Stimulated activated CD8-positive, alpha-beta memory T cell treated with anti-CD3 and anti-CD28 coated beads, Interleukin-4, amount 100 ng/mL, for 1 hour (primary cell): ENCODE measurements at places on chromosomes 12 and 14.

- DNase-seq = no peak
Measured at GRCh38 chr12:76441016-76441415, 92.8 kb upstream of the BBS10 start.

DNA sequence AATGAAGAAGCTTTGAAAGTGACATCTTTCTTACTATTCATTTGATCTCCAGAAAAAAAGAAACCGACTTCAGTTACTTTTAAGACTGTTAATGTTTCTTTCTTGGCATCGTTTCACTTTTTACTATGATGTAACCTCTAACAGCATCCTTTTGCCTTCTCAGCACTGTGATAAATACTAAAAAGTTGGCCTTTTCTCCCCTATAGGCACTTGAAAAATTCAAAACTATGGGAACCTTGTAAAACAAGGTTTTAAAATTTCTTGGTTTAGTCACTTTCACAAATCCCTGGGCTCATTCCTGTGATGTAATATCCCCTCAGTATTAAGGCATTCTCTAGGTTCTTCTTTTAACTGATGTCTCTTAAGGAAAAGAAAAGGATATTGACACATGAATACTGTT, 281.8 kb downstream of the EGLN3 start:
- no peak for DNase-seq

DNA sequence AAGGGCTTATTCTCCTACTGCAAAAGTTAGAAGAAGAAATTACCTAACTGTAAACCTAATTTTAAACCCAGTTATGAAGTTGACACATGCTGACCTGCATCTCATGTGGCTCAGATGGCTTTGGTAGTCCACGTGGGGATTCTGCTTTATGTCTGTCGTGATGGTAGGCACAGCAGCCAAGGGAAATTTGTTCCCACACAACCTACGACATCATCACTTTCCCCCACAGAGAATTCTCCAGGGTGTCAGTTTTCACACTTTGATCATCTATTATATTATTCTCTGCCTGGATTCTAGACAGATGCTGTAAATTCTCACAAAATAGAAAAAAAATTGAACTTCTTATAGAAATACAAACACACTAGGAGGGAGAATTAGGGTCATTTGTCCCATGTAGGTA, 70.6 kb downstream of the PTHLH start:
- no peak for DNase-seq

- no peak for DNase-seq
Measured at GRCh38 chr12:96247563-96247962, 53.4 kb downstream of the ELK3 start.

DNA sequence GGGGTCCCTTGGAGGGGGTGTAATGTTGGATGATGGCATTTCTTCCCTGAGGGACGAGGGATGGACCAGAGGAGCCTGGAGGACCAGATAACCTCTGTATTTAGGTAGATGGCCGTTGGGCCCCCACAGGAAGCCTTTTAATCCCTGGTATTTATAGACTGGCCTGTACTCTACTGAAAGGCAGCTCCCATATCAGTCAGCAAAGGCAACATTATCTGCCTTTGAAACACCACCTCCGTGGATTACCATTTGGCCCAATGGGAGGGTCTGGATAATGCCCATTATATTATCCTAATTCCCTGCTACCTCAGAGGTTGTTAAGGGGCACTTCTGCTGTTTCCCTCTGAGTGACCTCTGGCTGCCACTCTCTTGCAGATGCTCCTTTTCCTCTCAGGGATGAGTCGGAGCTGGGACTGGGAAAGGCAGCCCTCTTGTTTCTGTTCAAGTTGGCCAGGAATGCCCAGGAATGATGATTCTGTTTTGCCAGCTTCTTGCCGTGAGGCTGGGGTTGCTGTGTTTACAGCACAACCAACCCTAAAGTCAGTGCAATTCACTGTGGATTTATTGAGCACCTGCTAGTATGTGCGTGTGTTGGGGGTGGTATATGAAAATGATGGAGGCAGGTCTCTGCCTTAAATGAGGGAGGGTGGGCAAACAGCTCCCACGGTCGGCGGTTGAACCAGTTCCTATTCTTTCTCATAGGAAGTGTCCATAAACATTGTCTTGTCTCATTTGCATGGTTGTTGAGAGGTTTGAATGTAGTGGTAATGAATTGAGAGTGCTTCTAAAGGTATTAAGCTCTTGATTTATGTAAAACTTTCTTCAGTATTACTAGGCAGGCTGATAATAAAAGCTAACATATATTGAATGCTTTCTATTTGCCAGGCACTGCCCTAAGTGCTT, 18.1 kb downstream of the SUSD6 start:
- DNase-seq = no peak

- no peak for DNase-seq
Measured at GRCh38 chr14:43790681-43791080, 716.4 kb downstream of the FSCB start.

GRCh38 chr14:68147303-68147702, 327.7 kb downstream of the RAD51B start:
- no peak for DNase-seq

GRCh38 chr12:132476421-132476820, 13.5 kb upstream of the FBRSL1 start:
- DNase-seq = no peak

DNA sequence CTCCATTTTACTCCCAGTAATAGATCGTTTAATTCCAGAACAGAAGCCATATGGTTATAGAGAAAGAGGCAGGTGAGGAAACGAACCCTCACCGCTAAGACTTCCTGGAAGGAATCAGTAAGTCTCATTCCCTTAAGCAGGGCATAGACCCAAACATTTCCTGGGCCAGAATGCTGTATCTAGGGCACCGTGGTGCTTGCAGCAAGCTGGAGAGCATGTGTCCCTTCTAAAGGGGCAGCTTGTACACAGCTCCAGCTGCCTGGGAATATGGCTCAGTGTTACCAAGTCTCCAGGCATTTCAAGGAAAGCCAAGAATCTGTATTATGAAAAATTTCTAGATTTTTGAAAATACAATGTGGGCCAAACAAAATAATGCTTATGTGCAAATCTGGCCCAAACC, 73.4 kb downstream of the PPM1H start:
- DNase-seq = no peak

DNA sequence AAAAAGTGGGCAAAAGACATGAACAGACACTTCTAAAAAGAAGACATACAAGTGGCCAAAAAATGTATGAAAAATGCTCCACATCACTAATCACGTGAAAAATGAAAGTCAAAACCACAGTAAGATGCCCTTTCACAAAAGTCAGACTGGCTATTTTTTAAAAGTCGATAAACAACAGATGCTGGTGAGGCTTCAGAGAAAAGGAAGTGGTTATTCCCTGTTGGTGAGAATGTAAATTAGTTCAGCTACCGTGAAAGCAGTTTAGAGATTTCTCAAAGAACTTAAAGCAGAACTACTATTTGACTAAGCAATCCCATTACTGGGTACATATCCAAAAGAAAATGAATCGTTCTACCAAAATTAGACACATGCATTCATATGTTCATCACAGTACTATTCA, 237.0 kb downstream of the KIF21A start:
- no peak for DNase-seq

DNA sequence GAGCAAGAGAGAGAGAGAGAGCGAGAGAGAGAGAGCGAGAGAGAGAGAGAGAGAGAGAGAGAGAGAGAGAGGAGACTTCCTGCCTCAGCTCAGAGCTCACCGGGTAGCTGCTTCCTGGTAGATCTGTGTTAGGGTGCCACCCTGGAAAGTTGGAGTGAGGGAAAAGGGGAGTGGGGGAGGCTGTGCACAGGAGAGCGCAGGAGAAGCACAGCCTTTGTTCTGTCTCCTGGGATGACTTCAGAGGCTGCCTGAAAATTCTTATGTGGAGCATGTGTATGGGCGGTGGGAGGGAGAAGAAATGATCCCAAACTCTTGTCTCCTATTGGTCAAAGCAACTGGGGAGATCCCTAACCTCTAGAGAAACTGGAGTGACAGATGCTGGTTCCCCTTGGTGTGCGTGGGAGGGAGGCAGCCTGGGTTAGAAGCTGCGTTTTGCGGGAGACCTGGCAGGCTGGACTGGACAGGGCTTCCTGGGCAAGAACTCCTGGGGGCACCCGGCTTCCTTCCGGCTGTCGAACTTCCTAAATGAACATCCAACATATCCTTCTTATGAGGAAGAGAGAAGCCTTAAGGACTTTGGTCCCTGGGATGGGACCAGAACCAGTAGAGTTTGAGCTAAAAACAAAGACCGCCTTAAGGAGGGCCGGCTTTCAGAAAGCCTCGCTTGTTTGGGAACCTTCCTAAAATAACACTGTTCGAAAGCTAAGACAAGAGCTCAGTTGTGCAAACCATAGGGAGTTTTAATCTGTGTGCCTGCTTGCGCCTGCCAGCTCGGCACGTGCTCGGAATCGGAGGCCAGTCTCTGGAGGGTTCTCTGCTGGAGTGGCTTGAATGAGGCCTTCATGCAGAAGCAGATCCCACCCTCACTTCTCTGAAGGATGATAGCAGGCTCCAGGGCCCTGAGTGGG, 30.4 kb upstream of the BEGAIN start:
- DNase-seq = no peak

- no peak for DNase-seq
Measured at GRCh38 chr12:22979854-22980469, 355.0 kb downstream of the ETNK1 start.

DNA sequence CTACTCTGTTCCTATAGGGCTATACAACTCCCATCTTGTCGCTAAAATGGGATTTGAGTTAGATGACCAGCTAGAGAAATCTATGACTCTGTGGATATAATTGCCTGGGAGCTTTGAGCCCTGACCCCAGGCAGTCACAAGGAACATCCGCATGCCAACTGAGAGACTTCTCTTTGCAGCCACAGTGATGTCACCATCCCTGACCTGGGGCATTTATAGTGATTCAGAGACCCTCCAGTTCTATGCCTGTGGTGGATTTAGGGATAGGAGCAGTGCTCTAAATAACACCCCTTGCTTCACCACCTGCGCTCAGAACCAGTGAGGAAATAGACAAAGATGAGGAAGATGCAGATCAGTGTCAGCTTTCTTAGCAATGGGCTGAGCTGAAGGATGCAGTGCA, 86.2 kb downstream of the RIN3 start:
- DNase-seq = no peak

DNA sequence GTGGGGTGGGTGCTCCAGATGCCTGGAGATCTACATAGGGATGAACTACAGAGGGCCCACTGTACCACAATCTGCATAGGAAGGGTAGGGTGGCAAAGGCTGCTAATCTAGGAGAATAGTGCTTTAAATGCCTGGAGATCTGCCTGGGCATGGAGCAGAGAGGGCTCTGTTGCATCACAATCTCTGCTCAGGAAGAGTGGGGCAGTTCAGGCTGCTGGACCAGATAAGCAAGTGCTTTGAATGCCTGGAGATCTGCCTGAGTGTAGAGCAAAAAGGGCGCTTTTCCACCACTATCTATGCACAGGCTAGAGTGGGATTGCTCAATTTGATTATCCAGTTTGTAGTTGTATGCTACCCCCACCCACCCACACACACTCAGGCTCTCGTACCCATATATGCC, 886.3 kb upstream of the SEL1L start:
- DNase-seq = no peak

GRCh38 chr12:92717202-92717601, 14.4 kb downstream of the PLEKHG7 start:
- no peak for DNase-seq

DNA sequence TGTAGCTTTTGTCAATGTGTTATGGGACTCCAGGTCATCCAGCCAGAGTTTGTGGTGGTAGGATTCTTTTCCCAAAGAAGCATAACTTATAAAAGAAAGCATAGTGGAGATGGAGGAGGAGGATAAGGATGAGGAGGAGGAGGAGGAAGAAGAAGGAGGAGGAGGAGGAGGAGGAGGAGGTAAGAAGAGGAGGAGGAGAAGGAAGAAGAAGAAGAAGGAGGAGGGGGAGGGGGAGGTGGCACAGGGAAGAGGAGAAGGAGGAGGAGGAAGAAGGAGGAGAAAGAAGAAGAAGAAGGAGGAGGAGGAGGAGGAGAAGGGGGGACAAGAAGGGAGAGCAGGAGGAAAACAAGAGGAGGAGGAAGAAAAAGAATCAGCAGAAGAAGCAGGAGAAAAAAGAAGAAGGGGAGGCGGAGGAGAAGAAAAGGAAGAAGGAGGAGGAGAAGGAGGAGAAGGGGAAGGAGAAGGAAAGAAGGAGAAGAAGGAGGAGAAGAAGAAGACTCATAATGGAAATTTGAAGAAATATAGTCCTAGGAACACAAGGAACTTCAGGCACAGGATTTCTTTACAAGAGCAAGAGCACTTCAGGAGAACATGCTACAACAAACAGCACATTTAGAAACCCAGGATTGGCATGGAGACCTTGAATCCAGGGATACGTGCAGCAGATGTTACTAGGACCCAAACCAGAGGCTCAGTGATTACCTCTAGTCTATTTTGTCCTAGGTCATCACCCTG, 22.6 kb downstream of the TSPAN8 start:
- no peak for DNase-seq

DNA sequence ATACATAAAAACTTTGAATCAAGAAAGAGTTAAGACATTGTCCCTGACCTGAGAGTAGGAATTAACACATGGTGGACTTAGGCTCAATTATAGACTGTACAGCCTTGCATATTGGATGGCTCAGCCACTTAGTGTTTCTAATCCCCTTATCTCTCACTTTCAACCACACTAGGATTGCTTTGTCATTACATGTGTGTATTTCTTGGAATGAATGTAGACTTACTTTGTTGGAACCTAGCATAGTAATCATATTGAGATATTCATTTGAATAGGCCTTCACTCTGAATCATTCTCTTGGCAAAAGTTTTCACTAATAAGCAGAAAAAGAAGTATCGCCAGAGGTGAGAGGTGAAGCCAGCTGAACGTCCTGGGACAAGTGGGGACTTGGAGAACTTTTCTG, 1973.9 kb upstream of the FLRT2 start:
- DNase-seq = no peak

- no peak for DNase-seq
Measured at GRCh38 chr12:32789916-32790315, 34.2 kb upstream of the YARS2 start.

GRCh38 chr14:24207625-24208024, 2.1 kb downstream of the TSSK4 start:
- no peak for DNase-seq

DNA sequence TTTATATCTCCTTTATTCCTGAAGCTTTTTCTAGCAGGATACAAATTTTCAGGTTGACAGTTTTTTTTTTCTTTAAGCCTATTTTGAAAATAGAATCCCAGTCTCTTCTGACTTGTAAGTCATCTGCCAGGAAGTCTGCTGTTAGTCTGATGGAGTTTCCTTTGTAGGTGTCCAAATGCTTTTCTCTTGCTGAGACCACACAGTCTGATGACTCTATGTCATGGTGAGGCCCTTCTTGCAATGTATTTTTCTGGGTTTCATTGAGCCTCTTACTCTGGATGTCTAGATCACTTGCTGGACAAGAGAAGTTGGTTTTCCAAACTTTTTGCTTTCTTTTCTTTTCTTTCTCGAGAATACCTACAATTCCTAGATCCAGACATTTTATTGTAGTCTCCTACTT, 30.6 kb downstream of the USP15 start:
- no peak for DNase-seq

GRCh38 chr14:34993426-34993825, 10.6 kb downstream of the SRP54 start:
- no peak for DNase-seq

GRCh38 chr12:113065126-113066007, 8.8 kb downstream of the DTX1 start:
- DNase-seq = no peak

GRCh38 chr12:123941624-123942237, 30.9 kb downstream of the CCDC92 start:
- DNase-seq = no peak
